ENCODE measurements at places on chromosomes 16 and 17. TPM values are rescaled to one million over a fixed set of nuclear protein-coding genes. Genes with fewer than 3 reads are reported as not detected.

DUXB gene
- total RNA-seq, result not detected

CHRNE gene
- total RNA-seq, result 0.42 TPM

- DNase-seq, result no peak
Observed at GRCh38 chr16:68869492-68870088, 26.3 kb downstream of the TANGO6 start.

GRCh38 chr16:51085271-51085670 lies 65.8 kb downstream of the SALL1 start:
- no peak for DNase-seq

GRCh38 chr16:80824623-80825364 lies 20.4 kb upstream of the CDYL2 start:
- peak; percentile 84 for DNase-seq

TBC1D3H gene
- total RNA-seq, result not detected

GPRC5C gene
- total RNA-seq, result 0.54 TPM

DNA sequence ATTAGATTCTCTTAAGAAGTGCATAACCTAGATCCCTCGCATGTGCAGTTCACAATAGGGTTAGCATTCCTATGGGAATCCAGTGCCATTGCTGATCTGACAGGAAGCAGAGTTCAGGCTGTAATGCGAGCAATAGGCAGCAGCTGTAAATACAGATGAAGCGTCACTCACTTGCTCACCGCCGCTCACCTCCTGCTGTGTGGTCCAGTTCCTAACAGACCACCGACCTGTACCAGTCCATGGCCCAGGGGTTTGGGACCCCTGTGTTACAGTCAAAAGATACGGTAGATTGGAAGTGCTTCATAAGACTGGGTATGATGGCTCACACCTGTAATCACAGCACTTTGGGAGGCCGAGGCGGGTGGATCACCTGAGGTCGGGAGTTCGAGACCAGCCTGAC lies 2.8 kb downstream of the STAT5A start:
- DNase-seq, result no peak

CD300E gene
- not detected for total RNA-seq

- DNase-seq, result no peak
Observed at GRCh38 chr17:49572806-49573420, 2.8 kb upstream of the NXPH3 start.

PAGR1 gene
- total RNA-seq, result 25.8 TPM

- no peak for DNase-seq
Observed at GRCh38 chr16:72664056-72664508, 383.8 kb downstream of the ZFHX3 start.

DNA sequence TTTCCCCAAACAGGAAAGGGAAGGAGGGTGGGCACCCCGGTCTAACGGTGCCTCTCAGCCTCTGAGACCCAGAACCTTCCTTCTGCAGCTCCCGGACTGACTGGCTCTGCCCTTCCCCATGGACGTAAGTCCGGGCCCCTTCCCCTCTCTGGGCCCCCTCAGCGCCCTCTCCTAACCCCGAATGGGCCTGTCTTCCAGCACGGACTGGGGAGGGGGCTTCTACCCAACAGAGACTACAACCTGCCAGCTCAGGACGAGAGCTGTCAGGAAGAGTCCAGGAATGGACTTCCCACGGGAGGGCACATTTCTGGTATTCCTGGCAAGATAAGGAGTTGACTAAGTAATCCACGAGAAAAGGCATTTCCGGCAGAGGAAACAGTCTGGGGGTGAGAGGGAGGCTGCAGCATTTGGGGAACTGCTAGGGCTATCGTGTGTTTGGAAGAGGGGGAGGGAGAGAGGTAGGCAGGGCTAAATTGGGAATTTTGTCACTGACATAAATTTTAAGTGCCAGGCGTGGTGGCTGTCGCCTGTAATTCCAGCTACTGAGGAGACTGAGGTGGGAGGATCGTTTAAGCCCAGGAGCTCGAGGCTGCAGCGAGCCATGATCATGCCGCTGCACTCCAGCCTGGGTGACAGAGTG lies 12.1 kb upstream of the ALDOA start:
- DNase-seq, result no peak

DNA sequence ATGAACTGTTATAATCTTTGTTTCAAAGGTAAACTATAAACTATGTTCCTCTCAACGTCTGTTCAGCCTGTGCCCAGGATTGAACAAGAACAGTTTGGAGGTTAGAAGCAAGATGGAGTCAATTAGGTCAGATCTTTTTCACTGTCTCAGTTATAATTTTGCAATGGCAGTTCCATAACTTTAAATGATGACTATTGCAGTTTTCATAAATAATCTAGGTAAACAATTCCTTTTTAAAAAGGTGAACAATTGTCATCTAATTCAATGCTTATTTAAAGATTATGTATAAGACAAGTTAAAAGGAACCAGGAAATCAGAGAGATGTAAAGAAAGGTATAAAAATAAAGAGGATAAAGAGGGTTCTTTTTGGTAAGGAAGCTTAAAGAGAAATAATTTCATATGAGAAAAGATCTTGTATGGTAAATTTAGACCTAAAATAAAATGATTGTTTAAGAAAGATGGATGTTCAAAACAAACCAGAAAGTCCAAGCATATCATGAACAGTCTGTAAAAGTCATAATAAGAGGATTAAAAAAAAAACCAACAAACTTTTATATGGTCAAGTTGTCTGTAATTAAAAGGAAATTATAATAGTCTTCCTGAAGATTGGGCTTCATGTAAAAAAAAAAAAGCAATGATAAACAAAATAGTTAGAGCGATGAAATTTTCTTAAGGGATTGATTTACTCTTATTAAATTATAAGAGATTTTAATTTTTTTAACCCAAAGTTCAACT lies 6.1 kb downstream of the KRTAP4-9 start:
- no peak for DNase-seq

DNA sequence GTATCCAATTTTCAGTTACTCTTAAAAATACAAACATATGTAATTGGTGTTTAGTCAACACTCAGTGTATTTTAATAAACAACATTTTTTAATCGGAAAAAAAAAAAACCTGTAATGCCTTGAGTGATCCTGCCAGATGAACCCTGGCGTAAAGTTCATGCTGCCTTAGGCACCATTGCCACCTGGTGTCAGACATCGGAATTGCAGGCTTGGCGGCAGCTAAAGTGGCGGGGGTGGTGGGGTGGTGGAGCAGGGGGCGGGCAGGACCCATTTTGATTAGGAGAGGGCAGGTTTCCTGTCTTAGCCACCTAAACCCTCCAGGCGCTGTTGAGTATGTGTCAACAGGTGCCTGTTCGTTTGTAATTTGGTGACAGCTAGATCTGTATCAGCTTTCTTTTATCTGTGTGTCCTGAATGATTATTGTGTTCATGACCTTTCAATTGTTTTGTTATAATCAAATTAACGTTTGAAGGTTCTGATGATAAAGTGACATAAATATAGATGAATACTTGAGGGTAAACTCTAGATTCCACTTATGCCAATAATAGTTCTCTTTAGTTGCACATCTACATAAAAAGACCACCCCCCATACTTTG lies 588.7 kb downstream of the CDH13 start:
- DNase-seq, result peak; percentile 85

- DNase-seq, result no peak
Observed at GRCh38 chr17:47792979-47793378, 28.6 kb downstream of the OSBPL7 start.

SDK2 gene
- 0.52 TPM for total RNA-seq

- DNase-seq, result no peak
Observed at GRCh38 chr17:55383771-55384642, 37.6 kb downstream of the MMD start.

GRCh38 chr17:78665952-78666920 lies 89.0 kb upstream of the DNAH17 start:
- DNase-seq, result peak; percentile 87

HIGD1B gene
- not detected for total RNA-seq

NEUROD2 gene
- not detected for total RNA-seq

- no peak for DNase-seq
Observed at GRCh38 chr17:57338257-57338914, 82.1 kb downstream of the MSI2 start.

DNA sequence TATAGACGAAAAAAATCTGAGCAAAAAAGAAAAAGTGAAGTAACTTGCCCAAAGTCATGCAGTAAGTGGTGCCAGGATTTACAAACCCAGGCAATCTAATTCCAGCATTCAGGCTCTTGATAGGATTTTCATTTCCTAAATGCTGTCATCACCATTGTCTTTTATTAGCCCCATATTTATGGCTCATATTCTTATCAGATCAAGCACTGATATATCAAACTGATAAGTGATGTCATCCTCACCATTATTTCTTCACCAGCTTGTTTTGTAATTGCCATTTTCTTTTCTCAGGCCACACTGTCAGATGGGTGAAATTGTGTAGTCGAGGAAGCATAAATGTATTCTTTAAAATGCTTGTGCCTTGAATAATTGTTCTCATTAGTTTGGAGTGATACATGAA lies 1.3 kb downstream of the RAD51C start:
- DNase-seq, result no peak

INCA1 gene
- total RNA-seq, result 0.56 TPM

PGAP3 gene
- 12.5 TPM for total RNA-seq

RTN4RL1 gene
- total RNA-seq, result 1.2 TPM

DNA sequence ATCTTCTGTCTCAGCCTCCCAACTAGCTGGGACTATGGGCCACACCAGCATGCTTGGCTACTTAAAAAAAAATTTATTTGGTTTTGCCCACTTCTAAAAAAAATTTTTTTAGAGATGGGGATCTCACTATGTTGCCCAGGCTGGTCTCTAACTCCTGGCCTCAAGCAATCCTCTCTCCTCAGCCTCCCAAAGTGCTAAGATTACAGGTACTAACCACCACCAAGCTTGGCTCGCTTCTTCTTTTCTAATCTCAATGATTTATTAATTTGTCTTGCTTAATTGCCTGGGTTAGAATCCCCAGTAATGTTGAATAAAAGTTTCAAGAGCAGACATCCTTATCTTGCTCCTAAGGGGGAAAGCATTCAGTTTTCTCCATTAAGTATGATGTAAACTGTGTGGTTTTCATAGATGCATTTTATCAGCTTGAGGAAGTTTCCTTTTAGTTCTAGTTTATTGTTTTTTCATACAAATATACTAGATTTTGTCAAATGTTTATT lies 65.8 kb upstream of the NACA2 start:
- no peak for DNase-seq

- no peak for DNase-seq
Observed at GRCh38 chr16:28590384-28591340, 6.2 kb downstream of the SULT1A2 start.

DNA sequence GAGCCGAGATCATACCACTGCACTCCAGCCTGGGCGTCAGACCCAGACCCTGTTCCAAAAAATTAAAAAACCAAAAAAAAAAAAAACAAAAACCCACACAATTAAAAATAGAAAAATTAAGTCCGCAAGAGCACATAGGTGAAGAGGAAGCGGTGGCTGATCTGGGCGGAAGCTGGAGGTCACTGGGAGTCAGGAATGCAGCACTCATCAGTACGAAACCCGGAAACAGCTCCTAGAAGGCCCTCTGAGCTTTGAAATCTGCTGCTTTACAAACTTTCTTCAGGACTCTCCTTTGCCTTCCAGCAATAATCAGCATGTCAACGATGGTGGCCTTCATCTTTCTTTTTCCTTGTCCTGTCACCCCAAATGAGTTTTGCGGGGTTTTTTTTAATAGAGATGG lies 29.5 kb downstream of the TRAP1 start:
- DNase-seq, result no peak

ARHGAP23 gene
- total RNA-seq, result 0.61 TPM

ABCC3 gene
- total RNA-seq, result not detected

MT1A gene
- total RNA-seq, result 2.1 TPM

ATP2A1 gene
- 2.4 TPM for total RNA-seq

RNF43 gene
- 0.95 TPM for total RNA-seq

IL32 gene
- 918 TPM for total RNA-seq

ARSG gene
- total RNA-seq, result 7.1 TPM

TNS4 gene
- total RNA-seq, result 13.1 TPM

DNA sequence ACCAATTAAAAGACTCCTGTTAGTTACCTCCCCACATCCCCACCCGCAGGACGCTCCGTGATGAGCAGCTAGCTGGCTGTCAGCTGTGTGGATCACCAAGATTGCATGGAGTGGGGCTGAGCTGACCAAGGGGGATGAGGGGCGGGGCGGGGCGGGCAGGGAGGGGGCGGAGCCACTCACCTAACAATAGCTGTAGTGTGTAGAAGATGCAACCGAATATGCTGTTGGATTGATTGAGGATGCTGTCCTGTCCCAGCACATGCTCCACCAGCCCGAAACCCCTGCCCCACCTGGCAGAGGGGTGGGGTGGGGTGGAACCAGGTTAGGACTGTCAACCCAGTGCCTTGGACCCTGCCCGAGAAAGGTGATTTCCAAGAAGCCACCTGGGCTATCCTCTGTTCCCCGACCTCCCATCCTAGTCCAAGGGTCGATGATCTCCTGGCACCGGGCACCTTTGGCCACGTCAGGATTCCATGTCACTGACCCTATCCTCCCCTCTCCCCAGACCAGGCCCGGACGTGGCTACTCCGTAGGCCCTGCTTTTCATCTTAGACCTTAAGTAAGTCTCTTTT lies 1.4 kb downstream of the VKORC1 start:
- DNase-seq, result no peak

DNA sequence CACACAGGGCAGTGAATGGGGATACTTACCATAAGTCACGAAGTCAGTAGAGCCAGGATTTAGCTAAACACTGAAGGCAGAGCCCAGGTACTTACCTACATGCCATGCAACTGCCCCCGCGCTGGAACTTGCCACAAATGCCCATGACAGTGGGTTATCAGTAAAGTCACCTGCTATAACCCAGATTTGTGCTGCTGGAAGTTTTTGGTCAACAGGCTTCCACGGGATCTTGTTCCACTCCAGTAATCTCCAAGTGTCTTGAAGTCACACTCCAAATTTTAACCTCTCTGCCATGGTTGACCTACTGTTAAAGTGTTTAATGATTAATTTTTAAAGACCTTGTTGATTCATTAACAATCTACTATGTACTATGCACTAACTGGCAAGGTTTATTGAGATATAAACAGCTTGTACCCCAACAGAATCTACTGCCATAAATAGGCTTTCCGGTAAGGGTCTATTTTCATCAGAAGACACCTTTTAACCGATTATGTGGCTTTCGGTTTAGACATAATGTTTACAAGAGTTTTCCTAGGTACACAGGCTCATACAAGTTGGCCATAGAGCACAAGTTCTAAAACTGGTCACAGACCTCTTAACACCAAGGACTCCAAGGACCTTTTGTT lies 6.3 kb upstream of the SLC5A11 start:
- no peak for DNase-seq

DNA sequence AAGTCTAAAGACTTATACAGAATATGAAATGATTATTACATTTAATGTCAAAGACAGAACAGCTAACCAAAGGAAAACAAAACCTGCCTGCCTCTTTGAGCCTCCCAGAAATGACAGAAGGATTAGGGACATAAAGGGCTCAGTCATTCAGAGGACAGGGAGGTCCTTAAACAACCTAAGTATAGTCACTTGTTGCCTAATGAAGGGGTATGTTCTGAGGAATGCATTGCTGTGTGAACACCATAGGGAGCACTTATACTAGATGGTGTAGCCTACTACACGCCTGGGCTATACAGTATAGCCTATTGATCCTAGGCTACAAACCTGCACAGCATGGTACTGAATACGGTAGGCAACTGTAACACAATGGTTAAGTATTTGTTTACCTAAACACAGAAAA lies 106.4 kb downstream of the PARN start:
- DNase-seq, result no peak
